Left forelimb (tissue), 1 donor: ENCODE measurements at places on chromosomes 16 and 17.

DNA sequence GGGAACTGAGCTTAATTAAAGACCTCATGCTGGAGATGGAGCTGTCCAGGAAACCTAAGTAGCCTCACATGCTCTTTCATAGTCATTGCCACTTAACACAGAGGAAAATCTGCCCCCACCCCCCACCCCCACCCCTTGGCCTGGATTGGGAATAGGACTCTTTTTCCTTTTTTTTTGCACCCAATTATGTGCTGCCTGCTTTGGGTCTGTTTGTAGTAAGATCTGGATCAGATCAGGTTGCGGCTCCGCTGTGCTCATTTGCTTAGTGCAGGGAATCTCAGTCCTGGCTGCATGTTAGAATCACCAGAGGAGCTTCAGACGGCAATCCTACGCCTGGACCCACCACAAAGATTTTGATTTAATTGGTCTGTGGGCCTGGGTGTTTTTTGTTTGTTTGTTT, 219.0 kb downstream of the UTP18 start:
- no peak for DNase-seq

DNA sequence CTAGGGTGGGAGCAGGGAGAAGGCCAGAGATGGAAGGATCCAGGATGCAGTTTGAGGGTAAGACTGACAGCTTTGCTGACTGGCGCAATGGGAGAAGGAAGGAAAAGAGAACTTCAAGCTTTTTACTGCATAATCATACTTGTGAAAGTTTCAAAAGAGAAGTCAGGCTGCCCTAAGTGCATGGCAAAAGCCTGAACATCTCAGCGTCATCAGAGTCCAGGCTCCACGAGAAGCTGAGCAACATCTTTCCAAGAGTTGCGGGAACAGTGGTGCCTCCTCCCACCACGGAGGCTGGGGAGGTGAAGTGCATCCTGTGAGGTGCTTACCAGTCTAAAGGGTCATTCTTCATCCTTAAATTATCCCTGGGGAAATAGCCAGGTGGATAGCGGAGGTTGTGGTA, 26.9 kb upstream of the SLC38A8 start:
- DNase-seq = no peak

GRCh38 chr17:8629371-8630226, 926 bp downstream of the MYH10 start:
- peak; percentile 79 for DNase-seq

DNA sequence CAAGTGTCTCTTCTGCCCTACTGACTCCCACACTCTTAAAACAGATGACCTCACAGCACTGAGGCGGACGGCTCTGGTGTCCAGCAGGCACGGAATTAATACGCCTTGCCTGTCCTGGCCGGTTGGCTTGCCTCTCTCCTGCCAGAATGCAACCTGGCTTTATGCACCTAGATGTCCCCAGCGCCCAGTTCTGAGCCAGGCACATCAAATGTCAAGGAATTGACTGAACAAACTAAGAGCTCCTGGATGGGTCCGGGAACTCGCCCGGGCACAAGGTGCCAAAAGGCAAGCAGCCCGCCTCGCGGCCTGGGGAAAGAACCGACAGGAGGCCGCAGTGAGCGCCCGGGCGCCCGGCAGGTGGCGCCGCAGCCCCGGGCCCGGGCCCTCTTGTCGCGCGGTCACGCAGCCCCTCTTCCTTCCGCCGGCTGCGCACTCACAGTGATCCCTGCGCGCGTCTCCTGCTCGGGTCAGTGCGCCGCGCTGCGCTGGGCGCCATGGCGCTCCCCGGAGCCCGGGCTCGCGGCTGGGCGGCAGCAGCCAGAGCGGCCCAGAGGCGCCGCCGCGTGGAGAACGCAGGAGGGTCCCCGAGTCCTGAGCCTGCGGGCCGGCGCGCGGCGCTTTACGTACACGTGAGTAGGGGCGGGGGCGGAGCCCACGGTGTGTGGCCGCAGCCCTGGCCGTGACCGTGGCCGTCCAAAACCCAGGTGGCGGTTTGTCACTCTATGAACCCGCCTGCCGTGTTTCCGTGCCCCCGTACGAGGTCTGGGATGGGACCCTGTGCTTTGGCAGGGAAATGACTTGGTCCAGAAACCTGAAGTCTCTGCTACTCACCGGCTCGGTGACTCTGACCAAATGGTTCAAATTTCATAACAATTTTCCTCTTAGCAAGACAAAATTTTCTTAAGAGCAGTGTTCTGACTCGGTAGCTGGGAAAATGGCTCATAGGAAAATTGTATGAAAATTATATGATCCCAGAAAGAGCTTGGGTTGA, at the start of gene RSAD1:
TSS of gene RSAD1 (plus strand) at position 470 of the 991 bp plus-strand sequence. CDS start at position 495, 25 bp downstream.
- peak; percentile 90 for DNase-seq
